ENCODE measurements at places on chromosomes 1 and 21.

- DNase-seq, result peak; percentile 34
Measured at GRCh38 chr1:33377013-33377412, 53.9 kb downstream of the PHC2 start.

DNA sequence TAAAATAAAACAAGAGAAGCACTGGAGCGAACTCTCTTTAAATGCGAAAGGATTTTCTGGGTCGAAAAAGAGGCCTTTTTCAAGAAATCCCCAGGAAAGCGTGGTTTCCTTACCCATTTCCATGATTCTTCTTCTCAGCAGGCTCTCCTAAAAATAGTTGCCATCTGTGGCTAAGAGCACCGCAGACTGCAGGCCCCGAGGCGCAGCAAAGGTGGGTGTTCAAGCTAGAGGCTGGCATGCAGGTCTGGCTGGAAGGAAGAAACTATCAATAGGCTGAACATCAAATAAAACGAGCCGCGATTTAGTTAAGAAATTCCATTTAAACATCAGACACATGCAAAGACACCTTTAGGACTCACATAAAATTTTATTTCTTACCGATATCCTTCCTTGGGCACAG is 135.1 kb downstream of the ADAMTS1 start:
- no peak for DNase-seq

GRCh38 chr1:244654108-244655038 is 1.4 kb downstream of the DESI2 start:
- DNase-seq, result no peak

GRCh38 chr1:71859806-71860205 is 422.5 kb downstream of the NEGR1 start:
- no peak for DNase-seq

GRCh38 chr1:96927125-96927524 is 205.5 kb downstream of the PTBP2 start:
- no peak for DNase-seq

GRCh38 chr21:41280115-41280919 is 36.3 kb upstream of the FAM3B start:
- no peak for DNase-seq

GRCh38 chr21:32048353-32048752 is 175.5 kb downstream of the HUNK start:
- no peak for DNase-seq

GRCh38 chr1:16162163-16162822 is 6.4 kb upstream of the EPHA2 start:
- peak; percentile 77 for DNase-seq

GRCh38 chr1:203592156-203592555 is 34.5 kb upstream of the ATP2B4 start:
- DNase-seq, result no peak

DNA sequence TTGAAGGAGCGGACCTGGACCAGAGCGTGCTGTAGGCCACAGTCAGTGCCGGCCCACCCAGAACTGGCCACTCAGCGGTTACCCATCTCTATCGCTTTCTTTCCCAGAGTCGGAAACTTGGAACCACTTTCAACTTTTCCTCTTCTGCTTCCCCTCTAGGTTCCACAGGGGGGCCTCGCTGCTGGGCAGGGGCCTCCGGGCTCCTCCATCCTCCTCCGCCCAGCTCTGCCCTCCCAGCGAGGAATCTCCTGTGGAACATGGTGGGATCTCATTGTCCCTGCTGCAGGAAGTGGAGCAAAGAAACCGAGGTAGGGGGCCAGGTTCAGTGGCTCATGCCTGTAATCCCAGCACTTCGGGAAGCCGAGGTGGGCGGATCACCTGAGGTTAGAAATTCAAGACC is 139.2 kb downstream of the ETS2 start:
- no peak for DNase-seq

DNA sequence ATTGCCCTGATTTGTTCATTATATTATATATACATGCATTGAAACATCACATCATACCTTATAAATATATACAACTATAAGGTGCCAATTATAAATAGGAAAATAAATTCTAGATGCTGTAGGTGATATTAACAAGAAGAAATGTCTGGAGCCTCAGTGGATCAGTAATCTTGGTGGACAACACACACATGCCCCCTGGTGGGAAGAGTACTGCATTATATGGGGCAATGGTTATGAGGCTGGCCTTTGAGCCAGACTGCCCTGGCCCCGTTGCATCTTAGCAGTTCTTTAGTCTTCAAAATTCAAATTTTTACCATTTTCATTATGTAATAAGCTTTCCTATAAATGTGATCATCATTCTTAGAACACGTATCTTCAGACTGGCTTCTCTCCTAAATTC is 335.0 kb upstream of the GREM2 start:
- no peak for DNase-seq

DNA sequence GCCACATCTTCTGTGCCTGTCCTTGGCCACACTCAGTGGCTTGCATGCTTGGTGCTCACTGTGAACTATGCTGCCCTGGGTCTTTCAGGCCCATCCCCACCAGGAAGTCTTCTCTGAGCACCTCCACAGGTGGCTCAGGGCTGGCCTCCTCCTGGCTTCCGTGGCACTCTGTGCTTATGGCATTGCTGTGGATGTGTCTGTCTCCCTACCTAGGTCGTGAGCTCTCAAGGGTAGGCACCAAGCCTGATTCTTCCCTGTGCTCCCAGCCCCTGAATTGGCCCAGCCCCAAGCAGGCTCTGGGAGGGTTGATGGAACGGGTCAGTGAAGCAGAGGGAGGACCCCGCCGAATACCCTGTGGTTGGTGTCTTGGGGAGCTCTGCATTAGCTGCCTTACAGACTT is 197.7 kb upstream of the EDN2 start:
- no peak for DNase-seq
